Left hindlimb (tissue), 1 donor: ENCODE measurements at places on chromosomes 16 and 17.

DNA sequence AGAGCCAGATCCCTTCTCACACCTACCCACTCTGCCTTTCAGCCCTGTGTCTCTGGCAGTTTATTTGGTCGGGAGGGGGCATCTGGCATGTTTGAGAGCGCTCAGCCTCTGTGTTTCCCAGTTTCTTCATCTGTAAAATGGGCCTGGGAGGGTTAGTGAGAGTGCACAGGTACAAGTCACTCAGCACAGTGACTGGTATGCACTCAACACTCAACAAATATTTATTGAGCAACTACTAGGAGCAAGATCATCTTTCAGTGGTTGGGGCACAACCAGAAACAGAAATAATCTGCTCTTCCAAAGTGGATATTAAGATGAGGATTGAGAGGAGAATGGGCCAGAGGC is 13.7 kb upstream of the SRCIN1 start:
- DNase-seq, result no peak

DNA sequence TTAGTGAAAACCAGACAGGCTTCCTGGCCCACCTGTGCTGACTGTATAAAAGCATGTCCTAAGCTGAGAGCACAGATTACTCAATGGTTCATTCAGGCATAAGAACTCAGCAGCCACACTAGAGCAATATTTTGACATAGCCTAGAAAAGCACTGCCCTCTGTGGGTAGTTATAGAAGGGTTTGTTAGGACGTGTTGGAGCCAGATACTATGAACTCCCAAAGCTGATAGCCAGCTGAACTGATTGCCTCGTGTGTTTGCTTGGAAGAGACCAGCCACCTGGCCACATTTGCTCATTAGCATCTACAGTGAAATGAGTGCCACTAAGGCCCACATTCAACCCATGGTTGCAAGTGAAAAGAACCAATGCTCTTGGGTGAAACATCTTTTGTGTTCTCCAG is 30.8 kb upstream of the ABCA5 start:
- DNase-seq, result no peak

- no peak for DNase-seq
Measured at GRCh38 chr17:18136357-18136756, 27.8 kb downstream of the MYO15A start.

- DNase-seq, result no peak
Measured at GRCh38 chr17:80289616-80290015, 29.0 kb downstream of the RNF213 start.

DNA sequence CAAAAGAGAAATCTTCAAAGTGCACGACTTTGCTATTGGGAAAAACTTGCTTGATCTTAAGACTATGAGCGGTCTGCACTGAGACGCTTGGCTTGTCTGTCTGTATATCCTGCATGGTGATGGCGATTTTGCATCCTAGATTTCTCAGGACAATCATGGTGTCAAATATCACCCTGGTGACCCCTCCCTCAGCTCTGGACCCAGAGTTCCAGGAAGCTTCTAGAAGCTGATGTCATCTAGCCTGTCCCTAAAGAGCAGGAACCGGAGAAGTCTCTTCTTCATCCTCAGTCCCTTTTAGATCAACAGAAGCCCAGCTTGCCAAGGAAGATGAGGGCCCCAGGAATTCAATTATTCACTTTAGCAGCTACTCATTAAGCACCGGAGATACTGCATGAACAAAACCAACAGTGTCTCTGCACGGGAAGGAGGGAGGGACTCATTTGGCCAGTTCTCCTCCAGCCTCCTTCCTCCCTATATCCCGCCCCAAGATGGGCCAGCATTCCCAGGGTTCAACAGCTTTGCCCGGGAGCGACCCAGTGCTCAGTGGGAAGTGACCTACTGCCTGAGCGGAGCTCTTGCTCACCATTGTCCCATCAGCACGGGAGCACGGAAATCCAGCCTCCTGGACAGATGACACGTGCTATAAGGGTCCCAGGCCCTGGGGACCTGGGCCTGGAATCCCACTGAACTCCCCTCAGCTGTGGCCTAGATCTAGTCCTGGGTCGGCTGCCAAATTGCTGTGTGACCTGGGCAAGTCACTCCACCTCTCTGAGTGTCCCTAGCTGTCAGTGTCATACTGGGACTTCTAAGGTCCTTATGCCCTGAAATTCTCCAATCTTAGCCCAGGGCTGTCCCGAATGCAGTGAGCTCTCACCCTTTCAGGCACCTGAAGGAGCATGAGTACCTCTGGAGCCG is 3.8 kb downstream of the EMP2 start:
- no peak for DNase-seq

DNA sequence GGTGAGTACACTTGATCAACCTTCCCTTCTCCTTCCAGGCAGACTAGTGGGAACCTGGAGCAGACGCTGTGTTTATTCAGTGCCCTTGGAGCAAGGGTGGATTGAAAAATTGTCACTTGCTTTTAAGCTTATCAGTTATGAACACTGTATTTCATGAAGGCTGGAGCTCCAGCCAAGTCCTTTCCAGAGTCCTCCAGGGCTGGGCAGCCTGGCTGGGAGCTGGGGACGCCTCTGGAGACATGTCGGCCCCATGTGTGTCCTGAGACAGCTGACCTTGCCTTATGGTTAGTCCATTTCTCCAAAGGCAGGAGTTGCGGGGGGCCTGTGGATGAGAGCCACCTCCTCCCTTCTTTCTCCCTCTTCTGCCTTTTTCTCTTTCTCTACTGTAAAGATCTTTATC is 67.0 kb downstream of the RAP1GAP2 start:
- DNase-seq, result no peak
